ENCODE measurements at places on chromosomes 5 and 9.

GRCh38 chr9:8778356-8778755 is 978.8 kb upstream of the DMAC1 start:
- DNase-seq = no peak

- no peak for DNase-seq
Measured at GRCh38 chr9:7081065-7081600, 323.4 kb downstream of the KDM4C start.

- DNase-seq = no peak
Measured at GRCh38 chr5:68849906-68850305, 243.9 kb upstream of the SLC30A5 start.

DNA sequence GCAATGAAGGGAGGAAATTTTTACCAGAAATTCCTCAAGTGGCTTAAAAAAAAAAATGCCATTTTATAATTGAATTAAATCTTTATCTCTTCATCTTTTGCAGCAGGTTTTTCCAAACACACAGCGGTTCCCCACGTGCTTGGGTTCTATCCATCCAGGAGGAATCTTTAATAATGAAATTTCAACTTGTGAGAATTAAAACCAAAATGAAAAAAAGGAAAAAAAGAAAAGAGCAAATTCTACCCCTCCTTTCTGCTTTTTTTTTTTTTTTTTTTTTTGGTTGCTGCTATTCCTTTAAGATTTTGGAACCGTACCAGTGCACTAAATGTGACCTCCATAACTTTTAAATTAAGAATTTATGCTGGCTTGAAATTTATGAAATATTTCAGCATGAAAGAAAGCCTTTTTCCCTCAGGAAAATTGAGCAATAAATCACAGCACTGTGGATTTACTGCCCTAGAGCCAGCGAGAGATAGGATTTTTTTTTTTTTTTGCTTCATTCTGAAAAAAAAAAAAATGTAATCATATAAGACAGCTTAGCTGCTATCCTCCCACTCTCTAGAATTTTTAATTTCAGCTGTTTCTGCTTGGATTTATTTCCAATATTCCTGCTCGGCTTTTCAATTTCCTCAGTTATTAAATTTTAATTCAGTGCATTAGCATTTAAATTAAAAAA is 88.5 kb downstream of the ZNF618 start:
- DNase-seq = no peak

- DNase-seq = peak; percentile 46
Measured at GRCh38 chr9:120412425-120412951, 167.5 kb downstream of the CDK5RAP2 start.

GRCh38 chr5:14768508-14769365 is 102.8 kb downstream of the ANKH start:
- DNase-seq = no peak

DNA sequence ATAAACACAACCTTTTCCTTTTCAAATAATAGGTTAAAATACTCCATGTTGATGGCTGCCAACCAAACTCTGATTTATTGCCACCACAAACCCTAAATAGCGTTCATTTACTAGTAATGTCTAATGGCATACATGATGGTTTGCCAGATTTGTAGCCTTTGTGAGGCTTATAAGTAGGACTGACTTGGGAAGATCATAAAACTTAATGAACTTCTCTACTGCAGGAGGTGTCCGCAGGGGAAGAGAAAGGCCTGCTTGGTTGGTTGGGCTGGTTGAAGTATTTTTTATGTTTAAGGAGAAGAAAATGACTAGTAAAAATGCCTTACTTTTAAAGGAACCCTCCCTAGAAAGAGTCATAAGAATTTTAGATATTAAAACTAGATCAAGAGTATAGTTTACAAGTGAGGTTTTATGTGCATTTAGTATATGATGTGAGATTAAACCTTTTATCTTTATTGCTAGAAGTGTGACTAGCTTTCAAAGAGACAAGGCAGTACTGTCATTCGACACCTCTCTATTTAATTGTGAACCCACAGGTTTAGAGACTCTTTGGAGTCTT is 5.0 kb downstream of the PBX3 start:
- no peak for DNase-seq

- no peak for DNase-seq
Measured at GRCh38 chr5:107402434-107403227, 268.1 kb downstream of the EFNA5 start.

DNA sequence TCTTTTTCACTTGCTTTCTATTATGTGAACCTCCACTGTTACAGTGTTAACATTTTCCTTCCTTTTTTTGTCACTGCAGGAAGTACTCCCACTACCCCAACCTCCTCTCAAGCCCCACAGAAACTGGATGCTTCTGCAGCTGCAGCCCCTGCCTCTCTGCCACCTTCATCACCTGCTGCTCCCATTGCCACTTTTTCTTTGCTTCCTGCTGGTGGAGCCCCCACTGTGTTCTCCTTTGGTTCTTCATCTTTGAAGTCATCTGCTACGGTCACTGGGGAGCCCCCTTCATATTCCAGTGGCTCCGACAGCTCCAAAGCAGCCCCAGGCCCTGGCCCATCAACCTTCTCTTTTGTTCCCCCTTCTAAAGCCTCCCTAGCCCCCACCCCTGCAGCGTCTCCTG is 18.8 kb downstream of the NUP214 start:
- DNase-seq = no peak

GRCh38 chr9:6024035-6024554 is 8.7 kb upstream of the RANBP6 start:
- DNase-seq = no peak

- no peak for DNase-seq
Measured at GRCh38 chr9:80440724-80441123, 869.0 kb downstream of the TLE4 start.

DNA sequence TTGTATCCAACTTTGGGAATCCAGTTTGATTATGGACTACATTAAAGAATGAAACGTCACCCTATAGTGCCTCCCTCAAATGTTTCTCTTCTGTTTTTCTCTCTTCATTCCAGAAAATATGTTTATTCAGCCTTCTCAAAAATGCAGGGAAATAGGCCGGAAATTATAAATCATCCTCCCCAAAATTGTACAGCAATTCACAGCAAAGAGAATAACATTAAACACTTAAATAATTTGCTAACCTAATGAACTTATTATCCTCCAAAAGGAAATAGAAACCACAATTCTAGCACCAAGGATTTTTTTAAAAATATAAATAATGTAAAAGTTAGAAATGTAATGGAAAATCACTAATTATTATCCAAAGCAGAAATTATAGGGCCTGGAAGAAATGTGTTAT is 115.9 kb upstream of the CCNG1 start:
- DNase-seq = no peak

- DNase-seq = no peak
Measured at GRCh38 chr9:114280636-114281472, 42.0 kb upstream of the ORM1 start.

GRCh38 chr5:103889500-103890209 is 327.1 kb upstream of the NUDT12 start:
- no peak for DNase-seq

DNA sequence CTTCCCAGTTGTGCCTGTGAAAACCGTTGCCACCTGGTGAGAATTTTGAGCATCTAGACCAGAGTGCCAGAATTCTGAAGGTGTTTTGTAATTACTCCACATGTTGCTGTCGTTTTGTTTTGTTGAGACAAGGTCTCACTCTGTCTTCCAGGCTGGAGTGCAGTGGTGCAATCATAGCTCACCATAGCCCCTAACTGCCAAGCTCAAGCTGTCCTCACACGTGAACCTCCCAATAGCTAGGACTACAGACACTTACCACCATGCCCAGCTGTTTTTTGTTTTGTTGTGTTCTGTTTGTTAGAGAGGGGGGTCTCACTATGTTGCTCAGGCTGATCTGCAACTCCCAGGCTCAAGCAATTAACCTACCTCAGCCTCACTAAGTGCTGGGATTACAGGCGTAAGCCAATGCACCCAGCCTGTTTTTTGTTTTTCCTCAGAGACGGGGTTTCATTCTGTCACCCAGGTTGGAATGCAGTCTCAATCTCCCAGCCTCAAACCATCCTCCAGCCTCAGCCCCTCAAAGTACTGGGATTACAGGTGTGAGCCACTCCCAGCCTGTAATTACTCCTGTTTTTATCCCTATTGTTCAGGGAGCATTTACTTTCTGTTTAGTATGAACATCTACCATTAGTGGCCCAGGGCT is 121.1 kb upstream of the DMRT1 start:
- DNase-seq = no peak

GRCh38 chr5:6722015-6722414 is 8.8 kb downstream of the TENT4A start:
- DNase-seq = no peak

- DNase-seq = no peak
Measured at GRCh38 chr5:102782217-102782872, 27.2 kb downstream of the PAM start.

GRCh38 chr9:98219794-98220370 is 27.4 kb upstream of the CORO2A start:
- no peak for DNase-seq

DNA sequence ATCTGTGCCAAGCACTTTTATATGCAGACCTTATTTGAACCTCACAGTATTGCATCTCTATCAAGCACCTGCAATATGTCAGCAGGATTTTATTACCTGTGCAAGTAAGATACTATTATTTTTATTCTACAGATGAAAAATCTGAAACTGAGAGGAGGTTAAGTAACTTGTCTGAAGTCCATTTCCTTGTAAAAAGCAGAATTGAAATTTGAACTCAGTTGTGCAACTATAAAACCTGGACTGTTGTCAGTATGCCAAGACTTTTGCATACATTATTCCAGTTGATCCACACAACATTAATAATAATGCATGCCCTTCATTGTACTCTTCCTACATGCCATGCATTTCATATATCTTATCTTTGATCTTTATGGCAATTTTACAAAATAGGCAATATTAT is 82.2 kb upstream of the BRINP1 start:
- no peak for DNase-seq

GRCh38 chr9:1708219-1708618 is 306.9 kb upstream of the SMARCA2 start:
- DNase-seq = no peak

DNA sequence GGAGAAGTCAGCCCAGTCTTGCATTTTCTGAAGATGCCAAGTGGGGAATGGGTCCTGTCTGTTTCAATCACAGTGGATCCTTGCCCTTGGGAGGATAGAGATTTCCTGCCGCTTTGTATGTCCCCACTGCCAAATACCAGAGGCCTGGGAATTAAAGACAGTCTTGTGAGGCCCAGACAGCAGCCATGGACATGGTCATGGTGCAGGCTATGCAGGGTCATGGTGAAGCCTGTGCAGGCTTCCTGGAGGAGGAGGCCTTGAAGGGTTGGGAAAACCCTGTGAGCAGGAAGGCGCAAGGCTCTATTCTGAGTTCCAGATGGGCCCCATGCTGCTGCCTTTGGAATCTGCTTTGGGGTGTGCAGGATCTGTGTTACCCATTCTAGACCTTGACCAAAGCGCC is 57.3 kb upstream of the PITX1 start:
- no peak for DNase-seq

GRCh38 chr9:36194326-36195000 is 3.7 kb downstream of the CLTA start:
- no peak for DNase-seq

DNA sequence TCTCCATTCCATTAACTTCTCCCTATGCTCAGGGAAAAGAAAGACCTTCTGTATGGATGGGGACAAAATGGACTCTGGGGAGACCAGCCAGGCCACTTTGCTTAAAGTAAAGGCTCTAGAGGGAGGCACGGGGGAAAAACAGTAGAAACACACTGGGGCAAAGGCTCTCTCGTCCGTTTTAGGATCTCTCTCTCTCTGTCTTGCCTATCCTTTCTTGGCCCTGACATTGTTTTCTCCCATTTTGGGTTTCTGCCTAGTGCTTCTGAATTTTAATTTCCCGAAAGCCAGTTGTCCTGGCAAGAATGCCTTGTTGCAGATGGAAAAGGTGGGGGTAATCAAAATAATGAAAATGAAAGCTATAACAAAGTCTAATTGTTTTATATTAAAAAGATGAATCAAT is 28.2 kb downstream of the NMUR2 start:
- DNase-seq = no peak

DNA sequence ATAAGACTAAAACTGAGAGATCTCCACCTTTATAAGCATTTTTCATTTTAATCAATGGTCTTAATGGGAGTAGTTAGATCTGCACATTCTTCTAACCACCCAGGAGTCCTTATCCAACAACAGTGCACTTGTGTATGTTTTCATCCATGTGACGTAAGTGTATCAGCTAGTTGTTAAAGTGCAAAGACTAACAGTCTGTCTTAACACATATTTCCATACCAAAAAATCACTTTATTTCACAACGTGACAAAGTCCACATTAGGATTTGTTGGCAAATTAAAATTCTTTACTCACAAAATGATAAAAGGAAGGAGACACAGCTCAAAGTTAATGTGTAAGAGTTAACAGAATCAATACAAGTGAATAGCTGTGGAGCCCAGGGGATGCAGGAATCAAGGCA is 1.9 kb upstream of the SMC2 start:
- no peak for DNase-seq

DNA sequence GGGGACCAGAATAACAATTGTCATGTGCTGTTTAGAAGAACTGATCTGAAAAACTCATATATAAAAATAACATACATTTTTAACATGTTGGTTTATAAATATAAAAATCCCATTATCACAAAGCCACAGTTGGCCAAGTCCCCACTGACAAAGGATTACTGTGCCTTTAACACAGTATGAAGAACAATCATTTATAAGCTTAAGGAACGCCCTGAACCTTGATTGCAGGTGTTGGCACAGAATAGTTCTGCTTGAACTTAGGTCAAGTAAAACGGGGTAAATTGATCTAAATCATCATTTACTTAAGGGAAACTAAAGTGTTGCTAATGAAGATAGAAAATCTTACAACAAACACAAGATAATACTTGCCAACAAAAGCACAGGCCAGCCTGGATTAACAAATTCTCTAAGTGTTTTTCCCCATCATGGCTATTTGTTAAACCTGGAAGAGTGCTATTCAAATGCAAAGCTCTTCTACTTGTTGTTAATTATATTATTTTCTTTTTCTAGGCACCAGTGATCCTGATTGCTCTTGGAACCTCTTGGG is 46.1 kb downstream of the ASTN2 start:
- DNase-seq = no peak

DNA sequence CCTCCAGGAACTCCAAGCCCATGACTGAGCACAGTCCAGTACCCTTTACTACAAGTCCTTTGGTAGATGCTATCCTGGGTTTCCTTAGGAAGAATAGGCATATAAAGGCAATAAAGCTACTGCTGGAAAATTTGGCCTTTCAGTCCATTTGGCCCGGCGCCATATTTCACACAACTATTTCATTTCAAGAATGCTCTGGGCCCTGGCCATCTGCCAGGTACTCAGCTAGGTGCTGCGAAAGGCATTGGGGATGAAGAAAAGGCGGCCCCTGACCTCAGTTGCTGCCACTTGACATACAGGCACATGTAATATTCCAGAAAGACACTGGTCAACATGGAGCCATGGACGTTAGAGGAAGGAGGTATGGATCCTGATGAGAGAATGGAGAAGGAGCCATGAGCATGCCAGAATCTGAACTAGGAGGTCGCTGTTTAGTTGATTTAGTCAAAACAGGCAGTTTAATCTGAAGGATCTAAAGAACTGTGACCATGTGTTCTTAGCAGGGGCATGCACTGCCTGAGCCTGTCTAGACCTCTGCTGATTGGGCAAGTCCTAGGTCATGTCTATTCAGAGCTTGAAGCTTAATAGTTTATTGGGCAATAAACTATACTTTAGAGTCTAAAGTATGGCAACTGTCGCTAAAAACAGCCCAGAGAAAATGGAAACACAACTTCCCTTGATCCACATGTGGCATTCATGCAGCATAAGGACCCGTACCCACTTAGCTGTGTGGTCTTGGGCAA is 149.3 kb downstream of the MELK start:
- DNase-seq = no peak

GRCh38 chr9:35517552-35518224 is 27.8 kb downstream of the RUSC2 start:
- DNase-seq = no peak

All from AG09309 (cell line).